Prostate gland (tissue), 2 donors: ENCODE measurements at places on chromosomes 3 and 15. TPM values are rescaled to one million over a fixed set of nuclear protein-coding genes. Genes with fewer than 3 reads are reported as not detected.

DNA sequence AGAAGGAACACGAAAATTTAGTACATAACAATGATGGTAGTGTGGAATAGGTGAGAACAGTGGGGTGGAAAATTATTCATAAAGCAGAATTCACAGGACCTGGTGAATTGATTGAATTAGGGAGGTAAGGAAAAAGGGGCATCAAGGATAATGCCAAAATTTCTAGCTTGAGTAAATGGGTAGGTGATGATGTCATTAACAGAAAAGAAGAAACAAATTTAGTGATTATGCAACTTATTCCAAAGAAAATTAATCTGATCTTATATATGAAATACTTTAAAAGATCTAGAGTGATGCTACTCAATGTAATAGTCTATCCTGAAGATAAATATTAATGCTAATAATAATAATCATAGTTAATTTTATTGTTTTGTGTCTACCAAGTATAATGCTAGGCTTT is 544.6 kb upstream of the LMCD1 start:
- H3K36me3 ChIP-seq: no peaks in the 10 kb centered on the region
- no peak overlapping the region for H3K27ac ChIP-seq
- no peaks in the 10 kb centered on the region for H3K4me1 ChIP-seq
- no peaks in the 10 kb centered on the region for H3K27me3 ChIP-seq
- no peak overlapping the region for H3K4me3 ChIP-seq

GRCh38 chr3:61853912-61854311 is 292.5 kb downstream of the PTPRG start:
- no peaks in the 10 kb centered on the region for H3K27me3 ChIP-seq
- H3K27ac ChIP-seq: no peak overlapping the region
- no peak overlapping the region for H3K4me3 ChIP-seq
- no peaks in the 10 kb centered on the region for H3K4me1 ChIP-seq

- DNase-seq: no peak
- H3K4me1 ChIP-seq: no peaks in the 10 kb centered on the region
- H3K27me3 ChIP-seq: no peaks in the 10 kb centered on the region
- no peaks in the 10 kb centered on the region for H3K36me3 ChIP-seq
- H3K4me3 ChIP-seq: no peak overlapping the region
These were observed 3.9 kb upstream of the MUSTN1 start for GRCh38 chr3:52838561-52839267.

DNA sequence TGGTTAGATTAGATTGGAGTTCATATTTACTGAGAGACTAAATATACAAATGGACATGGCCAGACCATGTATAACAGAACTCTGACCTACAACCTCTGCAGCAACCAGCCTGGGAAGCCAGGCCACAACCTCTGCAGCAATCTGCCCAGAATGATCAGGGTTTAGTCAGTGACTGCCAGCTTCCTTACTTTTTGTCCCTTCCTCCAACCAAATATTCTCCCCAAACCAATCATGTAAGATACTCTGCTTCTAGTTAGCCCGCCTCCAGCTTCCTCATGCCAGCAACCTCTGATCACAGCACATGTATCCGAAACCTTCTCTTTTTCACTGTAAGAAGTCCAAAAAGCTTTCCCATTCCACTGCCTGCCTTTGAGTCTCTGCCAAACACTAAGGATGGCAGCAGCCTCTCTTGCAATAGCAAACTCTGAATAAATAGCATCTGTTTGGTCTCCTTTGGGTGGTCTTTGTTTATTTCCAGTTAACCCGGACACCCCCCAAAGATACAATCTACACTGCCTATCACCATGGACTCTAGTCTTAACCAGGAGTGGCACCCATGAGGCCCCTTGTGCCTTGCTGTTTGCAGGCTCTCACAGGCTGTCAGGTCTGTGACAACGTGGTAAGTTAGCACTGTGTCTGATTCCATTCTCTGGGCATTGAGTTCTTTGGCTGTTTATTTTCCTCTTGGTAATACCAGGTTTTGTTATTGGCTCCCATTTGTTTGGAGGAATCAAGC is 102.2 kb downstream of the ERC2 start:
- H3K4me3 ChIP-seq: no peak overlapping the region
- no peaks in the 10 kb centered on the region for H3K36me3 ChIP-seq
- no peak for DNase-seq
- no peak overlapping the region for H3K27ac ChIP-seq
- no peaks in the 10 kb centered on the region for H3K27me3 ChIP-seq
- H3K4me1 ChIP-seq: no peaks in the 10 kb centered on the region

DNA sequence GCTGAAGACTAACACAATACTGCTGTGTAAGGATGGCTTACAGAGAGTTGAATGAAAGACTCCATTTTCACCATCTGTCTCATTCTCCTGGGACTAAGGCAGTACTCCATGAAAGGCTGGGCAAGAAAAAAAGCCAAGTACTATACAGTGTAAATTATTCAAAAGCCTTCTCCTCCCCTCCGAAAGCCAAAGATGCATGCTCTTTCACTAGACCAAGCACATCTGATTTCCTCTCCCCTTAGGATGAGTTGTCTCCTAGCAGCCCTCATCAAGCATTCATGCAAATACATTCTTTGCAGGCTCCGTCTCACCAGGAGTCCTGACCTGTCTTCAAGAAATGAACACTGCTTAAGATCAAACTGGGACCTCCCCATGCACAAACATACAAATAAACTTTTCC is 133.5 kb upstream of the THBS1 start:
- no peak overlapping the region for H3K4me3 ChIP-seq
- no peaks in the 10 kb centered on the region for H3K4me1 ChIP-seq
- DNase-seq: no peak
- H3K36me3 ChIP-seq: no peaks in the 10 kb centered on the region
- no peaks in the 10 kb centered on the region for H3K27me3 ChIP-seq
- H3K27ac ChIP-seq: no peak overlapping the region

DNA sequence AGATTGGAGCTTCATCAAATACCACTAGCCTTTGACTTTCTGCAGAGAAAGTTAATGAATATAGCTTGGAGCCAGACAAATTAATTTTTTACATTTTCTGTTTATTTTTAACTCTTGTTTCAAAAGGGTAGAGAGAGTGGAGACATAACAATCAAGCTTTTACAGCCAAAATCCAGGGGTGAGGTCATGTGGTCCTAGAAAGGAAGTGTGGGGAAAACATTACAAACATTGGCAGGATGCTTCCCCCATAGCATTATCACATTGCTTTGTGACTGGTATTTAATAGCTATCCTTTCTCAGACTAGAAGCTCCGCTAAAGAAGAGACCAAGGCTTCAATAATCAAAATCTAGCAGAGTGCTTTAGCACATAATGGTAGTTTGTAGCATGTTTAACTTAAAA is 46.4 kb upstream of the PHLDB2 start:
- no peaks in the 10 kb centered on the region for H3K36me3 ChIP-seq
- H3K4me1 ChIP-seq: no peaks in the 10 kb centered on the region
- no peaks in the 10 kb centered on the region for H3K27me3 ChIP-seq
- no peak overlapping the region for H3K27ac ChIP-seq

DNA sequence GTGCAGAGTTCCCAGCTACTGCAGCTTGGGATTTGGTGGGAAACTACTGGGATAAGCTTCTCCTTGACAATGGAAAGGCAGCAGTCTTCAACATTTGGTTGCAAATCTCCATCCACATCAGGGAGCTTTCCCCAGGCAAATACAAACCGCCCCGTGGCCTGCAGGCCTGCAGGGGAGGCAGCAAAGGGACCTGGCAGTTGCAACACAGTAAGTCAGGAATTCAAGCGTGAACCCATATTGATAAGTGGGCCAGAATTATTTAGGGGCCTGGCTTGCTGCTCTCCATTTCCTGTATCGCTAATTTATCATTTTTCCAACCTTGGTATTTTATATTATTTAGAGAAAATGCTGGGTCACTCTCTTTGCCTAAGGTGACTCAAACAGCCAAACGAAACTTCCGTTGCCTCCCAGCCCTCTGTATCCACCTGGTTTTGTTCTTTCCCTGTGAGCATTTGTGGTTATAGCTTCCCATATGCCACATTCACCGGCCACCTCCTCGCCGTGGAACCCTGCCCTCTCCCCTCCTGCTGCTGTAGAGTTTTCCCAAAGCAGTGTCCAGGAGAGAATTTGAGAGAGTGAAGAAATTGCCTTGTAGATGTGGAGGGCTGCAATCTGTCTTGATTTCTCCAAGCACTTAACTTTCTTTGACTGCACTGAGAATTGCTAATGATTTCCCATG is 34.8 kb downstream of the B3GALNT1 start:
- no peaks in the 10 kb centered on the region for H3K36me3 ChIP-seq
- no peak overlapping the region for H3K27ac ChIP-seq
- H3K4me3 ChIP-seq: no peak overlapping the region
- H3K27me3 ChIP-seq: no peaks in the 10 kb centered on the region

DNA sequence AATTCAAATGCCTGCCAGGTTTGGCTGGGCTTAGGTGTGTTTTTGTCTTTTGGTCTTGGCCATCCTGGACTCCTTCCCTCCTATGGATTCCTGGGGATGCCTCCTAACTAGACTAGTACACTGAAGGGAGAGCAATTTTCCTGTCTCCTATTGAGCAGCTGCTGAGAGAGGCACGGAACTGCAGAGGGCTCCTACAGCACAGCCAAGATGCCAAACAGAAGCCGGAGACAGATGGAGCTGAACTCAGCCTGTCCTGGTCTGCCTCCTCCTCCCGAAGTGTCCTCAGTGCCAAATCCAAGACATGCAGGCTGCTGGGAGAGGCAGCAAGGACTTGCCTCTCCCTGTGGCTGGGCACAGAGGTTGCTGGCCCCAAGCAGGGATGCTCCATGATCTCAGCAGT is 256.6 kb upstream of the PROK2 start:
- H3K36me3 ChIP-seq: no peaks in the 10 kb centered on the region
- H3K27me3 ChIP-seq: no peaks in the 10 kb centered on the region
- no peak overlapping the region for H3K4me3 ChIP-seq
- DNase-seq: peak; percentile 25

GRCh38 chr3:10602769-10603768 is 97.7 kb upstream of the ATP2B2 start:
- no peak overlapping the region for H3K4me3 ChIP-seq
- no peaks in the 10 kb centered on the region for H3K36me3 ChIP-seq
- no peaks in the 10 kb centered on the region for H3K4me1 ChIP-seq
- H3K27ac ChIP-seq: no peak overlapping the region
- no peak for DNase-seq

DNA sequence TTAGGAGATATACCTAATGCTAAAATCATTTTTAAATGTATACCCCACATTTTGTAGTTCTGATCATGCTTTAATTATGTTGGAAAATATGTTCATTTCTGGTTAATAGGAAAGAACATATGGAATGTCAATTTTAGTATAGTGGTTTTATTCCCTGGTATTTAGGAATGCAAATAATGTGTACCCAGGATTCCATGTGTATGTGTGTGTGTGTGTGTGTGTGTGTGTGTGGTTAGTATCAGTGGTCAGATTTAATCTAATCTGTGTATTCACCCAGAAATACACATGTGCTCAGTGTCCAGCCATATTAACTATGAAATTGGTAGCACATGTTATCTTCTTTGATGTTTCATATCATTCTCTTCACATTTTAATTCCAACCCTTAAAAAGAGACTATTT is 233.5 kb upstream of the DCBLD2 start:
- H3K36me3 ChIP-seq: no peaks in the 10 kb centered on the region
- no peak for DNase-seq
- no peaks in the 10 kb centered on the region for H3K4me1 ChIP-seq
- no peaks in the 10 kb centered on the region for H3K27me3 ChIP-seq

DNA sequence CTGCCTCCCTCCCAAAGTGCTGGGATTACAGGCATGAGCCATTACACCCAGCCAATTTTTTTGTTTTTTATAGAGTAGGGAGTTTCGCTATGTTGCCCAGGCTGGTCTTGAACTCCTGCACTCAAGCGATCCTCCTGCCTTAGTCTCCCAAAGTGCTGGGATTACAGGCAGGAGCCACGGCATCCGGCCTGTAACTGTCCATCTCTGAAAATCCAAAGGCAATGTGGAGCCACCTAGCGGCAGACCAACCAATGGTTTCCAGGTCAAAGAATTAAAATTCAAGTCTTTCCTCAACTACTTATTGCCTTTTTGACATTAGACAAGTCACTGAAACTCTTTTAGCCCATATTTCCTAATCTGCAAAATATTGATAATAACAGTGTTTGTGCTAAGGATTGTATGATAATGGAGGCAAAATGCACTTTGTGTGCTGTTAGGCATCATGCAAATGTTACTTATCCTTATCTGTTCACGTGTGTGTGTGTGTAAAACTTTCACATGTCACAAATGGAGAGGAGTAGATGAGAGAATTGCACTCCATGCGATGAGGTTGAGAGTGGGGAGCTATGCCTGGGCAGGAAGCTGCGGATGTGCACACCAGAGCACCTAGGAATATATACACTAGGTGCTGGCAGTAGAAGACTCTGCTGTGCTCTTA is 48.7 kb downstream of the COL8A1 start:
- no peaks in the 10 kb centered on the region for H3K27me3 ChIP-seq
- H3K27ac ChIP-seq: no peak overlapping the region
- no peaks in the 10 kb centered on the region for H3K4me1 ChIP-seq
- peak; percentile 19 for DNase-seq
- no peak overlapping the region for H3K4me3 ChIP-seq

GRCh38 chr3:193637831-193638230 is 44.8 kb downstream of the OPA1 start:
- H3K4me1 ChIP-seq: no peaks in the 10 kb centered on the region
- no peak for DNase-seq
- H3K27ac ChIP-seq: no peak overlapping the region
- no peaks in the 10 kb centered on the region for H3K36me3 ChIP-seq

DNA sequence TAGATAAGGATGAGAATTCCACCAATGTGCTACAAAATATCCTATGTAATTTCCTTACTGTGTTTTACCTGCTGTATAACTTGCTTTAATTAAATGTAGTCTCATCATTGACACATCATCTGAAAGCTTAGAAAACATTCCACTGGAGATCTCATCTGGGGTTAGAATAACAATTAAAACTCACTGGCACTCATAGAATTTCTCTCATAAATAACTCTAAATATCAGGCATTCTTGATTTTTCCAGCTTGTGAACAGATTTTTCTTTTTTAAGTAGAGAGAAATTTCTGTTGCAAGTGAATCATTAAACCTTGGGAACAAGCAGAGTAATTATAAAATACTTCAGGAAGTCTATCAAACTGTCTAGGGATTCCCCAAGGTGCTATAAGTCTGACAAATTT is 843.8 kb downstream of the NAALADL2 start:
- no peaks in the 10 kb centered on the region for H3K4me1 ChIP-seq
- H3K27ac ChIP-seq: no peak overlapping the region
- H3K4me3 ChIP-seq: no peak overlapping the region
- no peaks in the 10 kb centered on the region for H3K27me3 ChIP-seq

DNA sequence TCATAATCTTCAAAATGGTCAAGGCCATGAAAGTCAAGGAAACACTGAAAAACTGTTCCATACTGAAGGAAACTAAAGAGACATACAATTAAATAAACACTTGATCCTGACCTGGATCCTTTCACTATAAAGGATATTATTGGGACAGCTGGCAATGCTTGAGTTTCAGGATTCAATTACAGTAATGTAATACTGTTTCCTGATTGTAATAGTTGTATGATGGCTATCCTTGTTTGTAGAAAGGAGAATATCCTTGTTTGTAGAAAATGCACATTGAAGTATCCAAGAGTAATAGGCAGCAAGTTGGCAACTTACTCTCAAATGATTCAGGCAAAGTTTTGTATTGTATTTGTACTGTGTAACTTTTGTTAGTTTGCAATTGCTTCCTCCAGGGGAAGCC is 4.6 kb downstream of the CIDEC start:
- no peak overlapping the region for H3K4me3 ChIP-seq
- H3K27me3 ChIP-seq: no peaks in the 10 kb centered on the region
- H3K36me3 ChIP-seq: no peaks in the 10 kb centered on the region

Gene KIF15
- 4.8 TPM for total RNA-seq

Gene TGM5
- total RNA-seq: 1.6 TPM

Gene ZNF385D
- total RNA-seq: 5.9 TPM

Gene SERINC4
- total RNA-seq: 3.9 TPM

Gene MORC1
- not detected for total RNA-seq

Gene TM4SF18
- total RNA-seq: 4.9 TPM

Gene DGKG
- 1.2 TPM for total RNA-seq

Gene ST3GAL6
- 7.1 TPM for total RNA-seq

Gene PRR20G
- total RNA-seq: 5.1 TPM

Gene THAP10
- total RNA-seq: 3.2 TPM

Gene CASR
- 1.2 TPM for total RNA-seq
